ENCODE measurements at places on chromosomes 7 and 10. TPM values are rescaled to one million over a fixed set of nuclear protein-coding genes. Genes with fewer than 3 reads are reported as not detected.

Gene GJD4
- total RNA-seq, result not detected

Gene TNS3
- total RNA-seq, result 95.2 TPM

Gene CTAGE8
- not detected for total RNA-seq

Gene RASA4B
- 3.9 TPM for total RNA-seq

GRCh38 chr10:88120599-88121333 is 257.3 kb downstream of the PTEN start:
- DNase-seq, result no peak
